ENCODE measurements at places on chromosomes 2 and 18.

DNA sequence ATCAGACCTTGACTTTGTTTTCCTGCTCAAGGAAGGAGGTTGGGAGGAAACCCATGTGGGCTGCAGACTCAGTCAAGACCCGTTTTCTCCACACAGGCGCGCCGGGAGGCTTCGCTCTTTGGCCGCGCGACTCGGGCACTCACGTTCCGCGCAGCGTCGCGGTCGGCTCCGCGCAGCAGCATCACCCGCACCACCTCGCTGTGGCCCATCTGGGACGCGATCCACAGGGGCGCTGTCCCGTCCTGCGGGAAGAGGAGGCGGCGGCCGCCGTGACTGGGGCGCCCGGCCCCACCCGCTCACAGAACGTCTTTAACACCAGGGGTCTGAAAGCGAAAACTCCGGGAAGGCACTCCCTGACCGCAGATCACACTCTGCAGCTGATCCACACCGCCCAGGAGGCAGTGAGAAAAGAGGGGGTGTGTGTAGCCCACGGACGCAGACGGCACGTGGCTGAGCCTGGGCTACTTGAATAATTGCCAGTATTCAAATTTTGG, 33.1 kb upstream of the NPC1 start:
- DNase-seq = peak; percentile 7

DNA sequence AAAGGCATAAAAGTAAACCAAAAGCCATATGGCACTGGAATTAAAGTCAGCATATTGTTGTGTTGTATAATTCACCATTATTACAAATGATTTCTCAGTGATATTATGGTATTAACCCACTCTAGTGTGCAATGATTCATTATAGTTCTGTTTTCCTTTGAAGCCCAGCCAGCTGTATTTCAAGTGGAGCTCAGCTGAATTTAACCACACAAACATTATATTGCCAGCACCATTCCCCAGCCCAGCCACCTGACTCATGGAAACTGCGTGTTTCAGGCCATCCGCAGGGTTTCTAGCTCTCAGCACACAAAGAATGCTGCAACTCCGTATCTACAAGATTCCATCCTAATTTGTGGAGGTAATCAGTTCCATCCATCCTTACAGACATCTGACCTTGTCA, 166.8 kb upstream of the CHAC2 start:
- DNase-seq = no peak

GRCh38 chr2:120546048-120546864, 189.4 kb upstream of the GLI2 start:
- no peak for DNase-seq

- no peak for DNase-seq
Observed at GRCh38 chr2:207718521-207718920, 7.1 kb downstream of the CCNYL1 start.
